ENCODE measurements at places on chromosomes 5 and 9.

DNA sequence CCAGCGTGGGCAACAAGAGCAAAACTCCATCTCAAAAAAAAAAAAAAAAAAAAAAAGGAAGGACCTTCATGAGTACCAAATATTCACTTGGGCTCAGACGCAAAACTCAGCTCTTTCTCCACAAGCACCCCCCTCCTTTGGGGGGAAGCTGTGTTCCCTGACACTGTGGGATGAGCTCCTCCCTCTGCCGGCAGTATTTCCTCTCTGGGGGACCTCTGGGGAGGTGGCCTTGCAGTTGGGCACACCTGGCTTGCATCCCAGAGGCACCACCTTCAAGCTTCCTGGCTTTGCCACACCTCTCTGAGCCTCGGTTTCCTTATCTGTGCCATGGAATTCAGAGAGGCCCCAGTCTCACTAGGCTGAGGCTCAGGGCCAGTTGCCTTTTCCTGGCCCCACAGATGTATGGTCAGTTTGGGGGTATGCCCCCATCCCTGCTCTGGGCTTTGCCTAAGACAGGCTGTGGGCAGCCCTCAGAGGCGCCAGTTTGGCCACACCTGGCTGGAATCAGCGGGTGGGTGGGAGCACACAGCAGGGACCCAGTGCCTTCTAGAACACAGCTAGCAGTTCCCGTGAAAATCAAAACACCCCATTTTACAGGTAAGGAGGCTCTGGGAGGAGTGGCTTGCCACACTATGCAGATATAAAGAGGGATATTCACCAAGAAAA is 157.5 kb upstream of the IER5L start:
- DNase-seq, result no peak

DNA sequence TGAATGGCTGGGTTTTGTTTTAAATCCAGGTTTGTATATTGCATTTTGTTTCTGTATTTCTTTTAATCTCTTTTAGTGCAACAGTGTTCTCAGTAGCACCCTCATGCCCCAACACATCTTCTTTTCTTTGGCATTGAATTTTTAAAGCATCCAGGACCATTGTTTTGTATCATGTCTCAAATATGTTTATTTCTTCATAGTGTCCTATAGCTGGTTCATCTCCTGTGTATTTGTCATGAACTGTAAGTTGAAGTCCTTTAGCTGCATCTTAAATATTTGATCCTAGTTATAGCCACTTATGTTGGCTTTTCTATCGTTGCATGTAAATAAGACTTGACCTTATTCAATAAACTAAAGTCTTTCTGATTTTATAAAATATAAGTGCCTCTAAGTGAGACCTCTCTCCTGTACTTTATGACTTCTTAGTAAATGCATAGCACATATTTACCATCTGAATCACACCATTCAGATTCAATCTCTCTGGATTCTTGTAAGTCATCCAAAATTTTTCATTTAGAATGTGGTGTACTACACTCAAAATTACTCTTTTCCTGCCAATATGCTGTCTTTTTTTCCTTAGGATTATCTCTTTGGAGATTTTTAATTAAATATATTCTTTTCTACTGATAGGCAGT is 21.0 kb upstream of the ERCC6L2 start:
- DNase-seq, result no peak

GRCh38 chr9:101167490-101168134 is 139.1 kb downstream of the PLPPR1 start:
- DNase-seq, result no peak

- DNase-seq, result no peak
Observed at GRCh38 chr5:73378070-73378469, 70.5 kb downstream of the FOXD1 start.

DNA sequence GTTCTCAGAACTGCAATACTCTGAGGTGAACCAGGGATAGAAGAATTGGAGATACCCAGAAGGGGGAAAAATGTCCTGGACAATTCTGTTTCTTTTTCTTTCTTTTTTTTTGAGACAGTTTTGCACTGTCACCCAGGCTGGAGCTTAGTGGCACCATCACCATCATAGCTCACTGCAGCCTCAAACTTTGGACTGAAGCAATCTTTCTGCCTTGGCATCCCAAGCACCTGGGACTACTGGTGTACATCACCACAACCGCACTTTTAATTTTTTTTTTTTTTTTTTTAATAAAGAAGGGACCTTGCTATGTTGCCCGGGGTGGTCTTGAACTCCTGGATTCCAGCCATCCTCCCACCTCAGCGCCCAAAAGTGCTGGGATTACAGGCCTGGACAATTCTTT is 1.9 kb downstream of the EMB start:
- DNase-seq, result no peak

- no peak for DNase-seq
Observed at GRCh38 chr9:27059907-27060306, 49.1 kb upstream of the TEK start.

DNA sequence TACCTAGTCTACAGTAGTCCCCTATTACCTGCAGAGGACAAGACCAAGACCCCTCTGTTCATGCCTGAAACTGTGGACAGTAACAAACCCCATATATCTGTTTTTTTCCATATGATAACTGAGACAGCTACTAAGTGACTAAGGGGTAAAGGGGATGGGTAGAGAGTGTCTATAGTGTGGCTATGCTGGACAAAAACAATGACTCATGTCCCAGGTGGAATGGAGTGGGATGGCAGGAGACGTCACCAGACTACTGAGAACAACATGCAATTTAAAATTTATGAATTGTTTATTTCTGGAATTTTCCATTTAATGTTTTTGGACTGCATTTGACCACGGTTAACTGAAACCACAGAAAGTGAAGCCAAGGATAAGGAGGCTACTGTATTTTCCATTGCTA is 171.8 kb downstream of the AGTPBP1 start:
- DNase-seq, result no peak

- no peak for DNase-seq
Observed at GRCh38 chr5:178323541-178323865, 90.9 kb upstream of the PHYKPL start.

GRCh38 chr5:1722877-1723276 is 76.8 kb downstream of the MRPL36 start:
- no peak for DNase-seq

- no peak for DNase-seq
Observed at GRCh38 chr9:12095931-12096330, 597.3 kb upstream of the TYRP1 start.

DNA sequence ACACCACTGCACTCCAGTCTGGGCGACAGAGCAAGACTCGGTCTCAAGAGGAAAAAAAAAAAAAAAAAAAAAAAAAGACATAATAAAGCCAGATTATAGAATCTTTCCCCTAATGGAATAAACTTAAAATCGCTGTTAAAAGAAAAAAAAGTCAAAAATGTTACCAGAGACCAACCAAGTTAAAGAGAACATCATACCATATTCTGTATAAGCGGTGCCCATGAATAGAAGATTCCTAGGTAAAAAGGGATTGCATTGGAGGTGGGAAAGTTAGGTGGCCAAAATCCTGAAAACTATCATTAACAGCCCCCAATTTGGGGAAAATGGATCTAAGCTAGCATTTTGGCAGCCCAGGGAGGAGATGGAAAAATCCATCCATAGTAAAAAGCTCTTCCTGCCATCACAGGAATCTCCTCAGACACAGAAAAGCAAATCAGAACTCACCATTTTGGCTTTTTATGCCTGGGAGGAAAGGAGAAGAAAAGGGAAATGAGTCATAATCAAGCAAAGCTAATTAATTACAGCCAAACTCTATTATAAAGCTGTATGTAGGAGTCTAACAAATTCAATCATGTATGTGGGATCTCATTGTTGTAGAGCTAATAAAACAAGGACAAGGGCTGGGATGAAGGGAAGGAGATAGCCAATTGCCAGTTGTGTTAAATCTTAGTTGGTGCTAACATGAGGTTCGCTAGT is 363.8 kb downstream of the ARL15 start:
- no peak for DNase-seq

- no peak for DNase-seq
Observed at GRCh38 chr9:120230227-120230626, 349.7 kb downstream of the CDK5RAP2 start.
